ENCODE measurements at places on chromosomes 2 and 18.
A peak's percentile ranks its signal among the peaks of the same experiment; 100 is the strongest.

GRCh38 chr2:144032566-144032965, 487.4 kb downstream of the ZEB2 start:
- peak; percentile 4 for DNase-seq

GRCh38 chr18:23725827-23726661, 36.8 kb downstream of the LAMA3 start:
- DNase-seq, result no peak

DNA sequence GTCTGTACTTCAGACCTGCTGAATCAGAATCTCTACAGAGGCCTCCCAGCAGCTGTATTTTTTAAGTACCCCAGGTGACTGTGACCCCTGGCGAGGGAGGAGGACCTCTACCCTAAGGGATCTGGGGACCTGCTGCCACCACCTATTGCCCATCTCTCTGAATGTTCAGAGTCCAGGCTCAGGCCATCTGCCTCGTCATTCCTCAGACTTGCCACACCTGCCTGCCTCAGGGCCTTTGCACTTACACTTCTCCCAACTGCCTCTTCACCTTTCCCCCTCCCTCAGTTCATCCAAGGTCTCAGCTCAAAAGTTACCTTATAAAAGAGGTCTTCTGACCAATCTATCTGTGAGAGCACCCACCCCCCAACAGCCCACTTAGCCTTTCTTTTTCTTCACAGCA, 21.5 kb downstream of the UXS1 start:
- no peak for DNase-seq

GRCh38 chr2:42342795-42343241, 18.2 kb downstream of the COX7A2L start:
- no peak for DNase-seq

GRCh38 chr2:156704132-156704531, 268.0 kb downstream of the GPD2 start:
- DNase-seq, result no peak

- DNase-seq, result peak; percentile 81
Measured at GRCh38 chr18:11946756-11947155, 34.6 kb upstream of the IMPA2 start.

Data from astrocyte of the spinal cord (primary cell).